ENCODE measurements at places on chromosomes 7 and 10.

DNA sequence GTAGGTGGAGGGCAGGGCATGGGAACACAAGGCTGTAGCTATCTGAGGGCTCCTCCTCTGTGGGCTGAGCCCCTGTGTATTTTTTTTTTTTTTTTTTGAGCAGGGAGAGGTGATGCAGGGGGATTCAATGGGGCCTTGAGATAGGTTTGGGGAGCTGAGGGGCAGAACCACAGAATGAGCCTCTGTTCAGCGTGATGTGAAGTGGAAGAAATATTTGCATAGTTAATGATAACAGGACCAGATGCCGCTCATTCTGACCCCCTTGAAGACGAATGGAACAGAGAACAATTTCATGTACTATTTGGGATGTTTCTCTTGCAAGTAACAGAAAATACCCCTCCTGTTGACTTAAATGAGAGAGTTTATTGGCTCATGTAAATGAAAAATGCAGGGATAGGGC, 69.7 kb upstream of the EMX2 start:
- no peak for DNase-seq

DNA sequence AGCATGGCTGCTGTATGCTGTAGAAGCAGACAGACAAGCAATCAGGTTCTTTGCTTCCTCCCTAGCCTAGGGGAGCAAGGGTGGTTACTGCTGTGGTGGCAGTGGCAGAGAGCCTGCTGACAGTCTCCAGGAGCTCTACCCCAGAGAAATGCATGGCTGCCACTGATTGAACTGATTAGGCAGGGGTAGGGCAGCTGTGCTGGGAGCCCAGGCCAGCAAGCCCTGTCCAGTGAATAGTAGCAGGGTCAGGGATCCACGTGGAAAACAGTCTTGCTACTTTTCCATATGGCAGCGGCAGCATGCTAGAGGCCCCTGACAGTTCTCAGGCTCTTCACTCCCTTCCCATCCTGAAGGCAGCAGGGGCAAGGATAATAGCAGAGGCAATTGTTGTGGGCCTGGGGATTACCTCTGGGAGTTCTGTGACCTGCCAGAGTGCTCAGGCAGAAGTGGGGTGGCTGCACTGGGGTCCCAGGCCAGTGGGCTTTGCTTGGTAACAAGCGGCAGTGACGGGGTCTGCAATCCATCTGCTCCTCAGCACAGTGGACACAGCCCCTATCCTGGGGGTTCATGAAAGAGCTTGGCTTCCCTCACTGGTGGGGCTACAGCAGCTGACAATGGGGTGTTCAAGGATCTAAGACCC, 558.8 kb upstream of the GHITM start:
- DNase-seq = no peak

- no peak for DNase-seq
These were observed 155.6 kb upstream of the PRSS58 start for GRCh38 chr7:142413280-142414000.

DNA sequence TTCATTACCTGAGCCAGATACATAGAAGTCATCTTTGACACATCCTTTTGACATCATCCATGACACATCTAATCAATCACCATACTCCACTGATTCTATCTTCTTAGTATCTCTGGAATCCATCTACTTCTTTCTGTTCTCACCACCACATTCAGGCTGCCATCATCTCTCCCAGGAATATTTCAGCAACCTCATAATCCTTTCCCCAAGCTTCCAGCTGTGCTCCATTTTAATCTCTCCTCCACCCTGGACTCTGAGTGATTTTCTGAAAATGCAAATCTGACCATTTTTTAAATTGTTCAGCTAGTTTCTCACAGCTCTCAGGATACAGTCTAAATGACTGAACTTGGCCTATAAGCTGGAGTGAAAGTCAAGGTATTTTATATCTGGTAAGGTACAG, 2.5 kb upstream of the BTRC start:
- no peak for DNase-seq

DNA sequence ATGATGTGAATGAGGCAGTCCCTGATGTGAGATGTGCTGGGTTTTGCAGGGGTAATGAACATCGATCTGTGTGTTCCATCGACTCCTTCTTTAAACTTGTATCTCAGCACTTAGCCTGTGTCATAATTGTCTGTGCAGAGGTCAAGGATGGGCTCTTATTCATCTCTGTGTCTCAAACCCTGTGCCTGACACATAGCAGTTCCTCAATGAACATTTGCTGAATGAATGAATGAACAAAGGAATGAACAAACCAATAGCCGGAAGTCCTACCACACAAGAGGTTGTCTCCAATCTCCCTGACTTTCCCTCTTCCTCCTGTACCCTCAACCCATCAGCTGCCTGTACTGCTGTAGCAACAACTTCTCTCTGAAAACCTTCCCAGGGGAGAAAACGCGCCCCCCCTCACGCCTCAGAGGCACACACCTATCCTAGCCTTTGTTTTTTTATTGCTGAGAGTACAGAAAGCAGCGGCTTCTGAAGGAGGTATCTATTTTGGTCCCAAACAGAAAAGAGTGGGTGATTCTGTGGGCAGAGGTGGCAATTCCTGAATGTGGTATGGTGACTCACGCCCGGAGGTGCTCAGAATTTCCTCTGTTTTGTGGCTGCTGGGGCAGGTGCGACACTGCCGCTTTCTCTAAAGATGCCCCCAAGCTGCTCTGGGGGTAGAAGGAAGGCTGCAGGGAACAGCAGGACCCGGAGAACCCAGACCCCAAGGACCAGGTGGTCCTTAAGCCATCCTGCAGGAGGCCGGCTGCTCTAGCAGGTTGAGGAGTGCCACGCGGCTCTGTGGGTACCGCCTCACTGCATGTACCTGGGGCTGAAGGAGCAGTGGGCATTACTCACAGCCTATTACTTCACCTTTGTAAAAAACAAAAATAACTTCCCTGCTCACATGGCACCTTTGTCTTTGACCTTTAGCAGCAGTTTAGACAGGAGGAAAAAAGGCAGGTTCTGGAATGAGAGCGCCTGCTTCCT, 9.6 kb downstream of the IL2RA start:
- DNase-seq = no peak

DNA sequence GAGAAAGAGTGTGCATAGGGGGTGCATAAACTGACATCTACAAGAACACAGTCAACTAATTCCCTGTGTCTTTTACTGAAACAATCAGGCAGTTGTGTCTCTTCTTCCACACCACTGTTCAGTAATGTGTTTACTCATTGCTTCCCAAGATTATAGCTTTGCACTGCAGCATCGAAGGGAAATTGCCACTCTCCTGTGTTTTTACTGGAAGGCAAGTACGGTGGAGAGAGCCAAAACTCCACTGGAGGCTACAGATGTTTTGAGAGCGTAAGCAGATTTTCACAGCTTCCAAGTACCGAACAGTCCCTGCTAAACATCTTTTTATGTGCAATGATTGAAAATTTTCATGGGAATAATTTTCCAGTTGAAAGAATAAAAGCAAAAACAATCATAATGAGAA, 510.5 kb upstream of the AKR1E2 start:
- peak; percentile 85 for DNase-seq

- no peak for DNase-seq
These were observed 141.8 kb upstream of the C1QL3 start for GRCh38 chr10:16663444-16663843.

GRCh38 chr7:5238500-5238899, 44.2 kb upstream of the SLC29A4 start:
- DNase-seq = no peak

- DNase-seq = no peak
These were observed 302.0 kb downstream of the TFEC start for GRCh38 chr7:115728518-115728917.
